ENCODE measurements at places on chromosomes 16 and 17.

DNA sequence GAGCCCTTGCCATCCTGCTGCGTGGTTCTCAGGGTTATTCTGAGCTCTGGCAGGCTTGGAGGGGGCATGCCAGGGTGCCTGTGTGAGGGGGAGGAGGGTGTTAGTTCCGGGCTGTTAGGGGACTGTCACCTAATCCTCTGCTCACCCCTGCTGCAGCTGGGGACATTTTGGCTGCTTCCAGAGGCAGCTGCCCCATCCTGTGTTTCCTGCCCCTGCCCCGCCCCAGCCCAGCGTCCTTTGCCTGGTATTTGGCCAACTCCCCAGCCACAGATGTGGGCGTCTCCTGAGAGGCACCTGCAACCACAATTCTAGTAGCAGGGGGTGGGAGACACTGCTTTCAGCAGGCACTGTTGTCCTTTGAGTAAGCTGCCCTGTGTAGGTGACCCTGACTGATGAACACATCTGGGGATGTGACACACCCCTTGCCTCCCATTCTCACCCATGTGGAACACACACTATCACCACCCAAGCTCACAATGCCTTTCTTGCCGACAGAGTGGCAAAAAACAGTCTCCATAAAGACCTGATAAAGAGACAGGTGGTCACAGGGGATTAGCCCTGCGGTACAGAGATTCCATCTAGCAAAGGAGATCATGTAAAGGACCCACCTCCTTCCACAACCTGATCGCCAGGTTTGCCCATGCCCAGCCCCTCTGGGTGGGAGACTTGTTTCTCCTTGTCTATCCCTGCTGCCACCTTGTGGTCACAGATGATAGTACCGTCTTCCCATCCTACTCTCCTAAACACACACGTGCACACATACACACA is at the start of gene CHRNE:
CHRNE (minus strand) TSS at position 48 of the 768 bp plus-strand sequence; CDS start at position 13, 35 bp downstream.
- DNase-seq, result peak; percentile 67

DNA sequence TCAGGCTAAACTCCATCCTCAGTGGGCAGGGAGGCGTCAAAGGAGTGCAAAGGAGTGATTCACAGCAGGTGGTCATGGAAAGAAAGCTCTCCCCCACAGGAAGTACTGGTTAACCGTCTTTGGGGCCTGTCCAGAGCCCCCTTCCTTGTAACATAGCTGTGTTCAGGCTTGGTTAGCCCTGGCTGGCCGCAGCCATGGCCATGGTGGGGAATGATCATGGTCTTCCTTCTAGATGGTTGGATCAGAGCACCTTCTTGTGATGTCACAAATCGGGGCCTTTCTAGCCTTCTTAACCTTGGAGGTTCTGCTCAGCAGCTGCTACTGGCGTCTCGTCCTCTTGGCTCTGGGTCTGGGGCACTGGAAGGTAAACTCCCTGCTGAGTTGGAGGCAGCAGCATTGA is 15.8 kb downstream of the NKD1 start:
- DNase-seq, result no peak

- no peak for DNase-seq
These were observed 9.5 kb downstream of the MRPL27 start for GRCh38 chr17:50363217-50364060.

- no peak for DNase-seq
These were observed 7.7 kb downstream of the NUBP1 start for GRCh38 chr16:10751291-10751697.

- no peak for DNase-seq
These were observed 59.0 kb upstream of the CACNG5 start for GRCh38 chr17:66775881-66776400.

GRCh38 chr17:8728971-8729370 is 15.7 kb downstream of the CCDC42 start:
- no peak for DNase-seq

DNA sequence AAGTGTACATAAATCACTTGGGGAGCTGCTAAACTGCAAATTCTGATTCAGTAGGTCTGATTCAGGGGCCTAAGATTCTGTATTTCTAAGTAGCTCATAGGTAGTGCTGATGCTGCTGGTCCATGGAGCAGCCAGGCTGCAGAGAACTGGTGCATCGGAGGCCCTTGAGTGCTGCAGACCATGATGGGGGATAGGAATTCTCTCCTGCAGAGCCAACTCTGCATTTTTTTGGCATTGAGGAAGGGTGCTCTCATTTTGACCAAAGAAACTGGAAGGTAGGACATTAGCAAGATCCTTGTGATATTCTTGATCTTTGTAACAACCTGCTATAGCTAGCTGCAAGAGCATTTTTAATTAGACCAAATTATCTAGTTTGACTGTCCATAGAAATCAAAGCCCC is 4.7 kb downstream of the HOXB2 start:
- no peak for DNase-seq
